ENCODE measurements at places on chromosomes 11 and 22.

GRCh38 chr11:4626207-4627099 is 10.8 kb upstream of the OR51D1 start:
- no peak overlapping the region for H3K4me3 ChIP-seq
- no peaks in the 10 kb centered on the region for H3K27me3 ChIP-seq
- no peaks in the 10 kb centered on the region for H3K36me3 ChIP-seq
- H3K4me1 ChIP-seq = no peaks in the 10 kb centered on the region
- DNase-seq = peak; percentile 92
- H3K27ac ChIP-seq = no peak overlapping the region

- no peaks in the 10 kb centered on the region for H3K4me1 ChIP-seq
- no peak overlapping the region for H3K27ac ChIP-seq
- H3K27me3 ChIP-seq = no peaks in the 10 kb centered on the region
- H3K4me3 ChIP-seq = no peak overlapping the region
- no peaks in the 10 kb centered on the region for H3K36me3 ChIP-seq
These were observed 84.8 kb upstream of the ZBED5 start for GRCh38 chr11:10942620-10943019.

GRCh38 chr11:66011785-66012303 is at the start of gene CST6:
TSS of gene CST6 (plus strand) at chr11:66012008. CDS start at chr11:66012045, 37 bp downstream.
- H3K27ac ChIP-seq = no peak within 1 kb of the TSS
- H3K36me3 ChIP-seq = no peaks in the 10 kb centered on the region
- no peak for DNase-seq
- H3K4me3 ChIP-seq = no peak within 1 kb of the TSS

GRCh38 chr11:7639643-7640025 is 33.7 kb downstream of the CYB5R2 start:
- no peak for DNase-seq
- no peaks in the 10 kb centered on the region for H3K27me3 ChIP-seq
- H3K4me1 ChIP-seq = peaks cover 4% of the 10 kb centered on the region
- H3K36me3 ChIP-seq = no peaks in the 10 kb centered on the region

GRCh38 chr11:58898106-58898505 is 41.2 kb upstream of the GLYATL1 start:
- H3K27ac ChIP-seq = no peak overlapping the region
- no peaks in the 10 kb centered on the region for H3K36me3 ChIP-seq
- DNase-seq = no peak
- no peak overlapping the region for H3K4me3 ChIP-seq
- H3K27me3 ChIP-seq = no peaks in the 10 kb centered on the region

- H3K4me3 ChIP-seq = no peak overlapping the region
- H3K4me1 ChIP-seq = no peaks in the 10 kb centered on the region
- no peak for DNase-seq
- H3K36me3 ChIP-seq = no peaks in the 10 kb centered on the region
- H3K27me3 ChIP-seq = no peaks in the 10 kb centered on the region
- no peak overlapping the region for H3K27ac ChIP-seq
These were observed 139.9 kb upstream of the NARS2 start for GRCh38 chr11:78714539-78714938.

- H3K27ac ChIP-seq = no peak overlapping the region
- H3K36me3 ChIP-seq = no peaks in the 10 kb centered on the region
- no peak for DNase-seq
- peaks cover 4% of the 10 kb centered on the region for H3K4me1 ChIP-seq
These were observed 52.0 kb upstream of the PRSS23 start for GRCh38 chr11:86748296-86748695.

DNA sequence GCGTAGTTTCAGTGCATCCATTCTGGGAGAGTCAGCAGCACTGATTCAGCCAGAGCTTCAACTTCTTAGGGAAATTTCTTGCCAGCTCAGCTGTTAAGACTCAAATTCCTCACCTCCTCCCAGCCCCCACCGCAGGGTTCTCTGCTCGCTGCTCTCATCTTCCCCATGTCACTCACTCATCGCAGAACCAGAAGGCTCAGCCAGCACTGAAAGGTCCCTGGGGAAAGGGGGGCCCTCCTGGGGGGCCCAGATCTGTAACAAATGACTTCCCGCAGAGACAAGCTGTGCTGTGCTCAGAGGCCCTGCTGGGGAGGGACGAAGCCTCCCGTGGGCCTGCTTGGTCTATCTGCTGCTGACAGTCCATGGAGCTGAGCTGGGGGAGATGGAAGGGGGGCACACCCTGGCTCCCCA is 220.6 kb downstream of the NTM start:
- no peak overlapping the region for H3K4me3 ChIP-seq
- peak; percentile 19 for DNase-seq
- H3K27me3 ChIP-seq = peaks cover 7% of the 10 kb centered on the region
- H3K4me1 ChIP-seq = peaks cover 16% of the 10 kb centered on the region
- no peak overlapping the region for H3K27ac ChIP-seq

DNA sequence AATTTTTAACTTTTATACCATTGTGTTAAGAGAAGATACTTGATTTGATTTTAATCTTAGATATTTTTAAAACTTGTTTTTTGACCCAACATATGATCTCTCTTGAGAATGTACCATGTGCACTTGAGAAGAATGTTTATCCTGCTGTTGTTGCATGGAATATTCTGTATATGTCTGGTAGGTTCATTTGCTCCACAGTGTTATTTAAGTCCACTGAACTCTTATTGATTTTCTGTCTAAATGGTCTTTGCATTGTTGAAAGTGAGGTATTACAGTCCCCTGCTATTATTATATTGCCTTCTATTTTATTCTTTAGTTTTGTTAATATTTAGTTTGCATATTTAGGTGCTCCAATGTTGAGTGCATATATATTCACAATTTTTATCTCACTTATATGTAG is 397.3 kb upstream of the CCDC179 start:
- H3K36me3 ChIP-seq = no peaks in the 10 kb centered on the region
- H3K27me3 ChIP-seq = no peaks in the 10 kb centered on the region

DNA sequence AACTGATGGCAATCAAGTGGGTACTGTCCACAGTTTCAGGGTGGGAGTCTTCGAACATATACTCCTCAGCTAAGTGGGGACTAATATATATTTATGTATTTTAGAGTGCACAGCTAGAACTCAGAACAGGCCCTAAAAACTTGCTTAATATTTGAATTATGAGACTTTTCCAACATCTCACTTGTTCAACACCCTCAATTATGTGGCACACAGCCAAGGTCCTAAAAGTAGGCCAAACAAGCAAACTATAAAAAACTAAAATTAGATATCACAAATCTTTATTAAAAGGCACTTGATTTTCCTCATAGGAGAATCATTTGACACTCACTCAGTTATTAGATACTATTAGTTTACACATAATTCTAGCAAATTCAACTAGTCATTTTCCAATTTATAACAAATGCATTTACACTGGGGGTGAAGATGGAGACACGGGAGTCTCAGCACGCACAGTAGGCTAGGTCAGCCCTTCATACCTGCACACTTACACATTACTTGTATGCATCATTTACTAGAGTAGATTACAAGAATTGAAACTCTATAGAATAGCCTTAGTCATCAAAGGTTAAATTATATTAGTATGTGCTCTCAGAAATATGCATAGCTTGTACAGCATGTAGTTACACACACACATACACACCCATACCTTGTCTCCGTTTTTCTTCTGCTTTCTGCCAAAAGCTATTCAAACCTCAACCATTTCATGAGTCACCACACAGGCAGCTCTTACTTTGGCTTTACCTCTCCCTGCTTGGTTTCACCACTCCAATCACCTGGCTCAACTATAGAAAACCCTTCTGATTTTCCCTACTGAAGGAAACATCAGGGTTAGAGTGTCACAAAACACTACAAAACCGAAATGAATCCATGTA is 171.5 kb downstream of the SBF2 start:
- H3K4me3 ChIP-seq = no peak overlapping the region
- no peaks in the 10 kb centered on the region for H3K27me3 ChIP-seq
- H3K4me1 ChIP-seq = no peaks in the 10 kb centered on the region
- H3K36me3 ChIP-seq = no peaks in the 10 kb centered on the region

- H3K4me1 ChIP-seq = no peaks in the 10 kb centered on the region
- no peak for DNase-seq
- H3K4me3 ChIP-seq = no peak overlapping the region
- no peaks in the 10 kb centered on the region for H3K36me3 ChIP-seq
- no peak overlapping the region for H3K27ac ChIP-seq
These were observed 125.5 kb downstream of the FBXO7 start for GRCh38 chr22:32600147-32600546.

DNA sequence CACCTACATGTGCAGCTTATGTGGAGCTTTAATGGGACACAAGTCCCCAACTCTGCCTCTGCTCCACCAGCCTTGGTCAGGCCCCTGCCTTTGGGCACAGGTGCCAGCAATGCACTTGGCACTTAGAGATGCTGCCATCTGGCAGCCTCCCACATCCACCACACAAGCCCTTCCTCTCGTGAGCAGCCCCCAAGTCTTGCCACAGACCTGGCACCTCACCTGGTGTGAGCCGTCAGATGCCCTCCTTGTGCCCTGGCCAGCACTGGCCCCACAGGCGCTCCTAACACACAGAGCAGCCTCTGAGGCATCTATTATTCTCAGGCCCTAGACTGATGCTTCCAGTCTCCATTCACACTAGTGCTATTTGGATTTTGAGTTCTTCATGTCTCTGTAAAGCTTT is 24.5 kb upstream of the SERPIND1 start:
- H3K4me1 ChIP-seq = no peaks in the 10 kb centered on the region
- no peak overlapping the region for H3K4me3 ChIP-seq
- no peaks in the 10 kb centered on the region for H3K27me3 ChIP-seq
- no peak for DNase-seq

DNA sequence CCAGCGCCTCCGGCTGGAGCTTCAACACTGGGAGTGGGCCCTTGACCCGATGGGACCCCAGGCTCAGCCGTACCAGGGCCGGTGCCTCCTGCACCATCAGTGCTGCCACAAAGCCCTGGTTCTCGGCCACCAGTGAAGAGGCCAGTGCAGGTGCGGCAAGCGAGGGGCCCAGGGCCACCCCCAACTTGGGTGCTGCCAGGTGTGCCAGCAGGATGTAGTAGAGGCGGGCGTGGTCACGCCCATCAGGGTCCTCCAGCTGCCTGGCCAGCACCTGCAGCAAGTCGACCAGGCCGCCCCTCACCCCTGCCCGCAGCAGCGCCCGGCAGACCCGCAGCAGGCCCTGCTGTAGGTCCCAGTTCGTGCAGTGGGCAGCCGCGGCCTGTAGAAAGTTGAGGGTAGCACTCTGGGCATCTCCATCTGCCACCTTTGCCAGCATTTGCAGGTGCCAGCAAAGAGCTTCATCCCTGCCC is 2.3 kb downstream of the AP5B1 start:
- DNase-seq = peak; percentile 3
- peaks cover 21% of the 10 kb centered on the region for H3K4me1 ChIP-seq
- H3K4me3 ChIP-seq = no peak overlapping the region

DNA sequence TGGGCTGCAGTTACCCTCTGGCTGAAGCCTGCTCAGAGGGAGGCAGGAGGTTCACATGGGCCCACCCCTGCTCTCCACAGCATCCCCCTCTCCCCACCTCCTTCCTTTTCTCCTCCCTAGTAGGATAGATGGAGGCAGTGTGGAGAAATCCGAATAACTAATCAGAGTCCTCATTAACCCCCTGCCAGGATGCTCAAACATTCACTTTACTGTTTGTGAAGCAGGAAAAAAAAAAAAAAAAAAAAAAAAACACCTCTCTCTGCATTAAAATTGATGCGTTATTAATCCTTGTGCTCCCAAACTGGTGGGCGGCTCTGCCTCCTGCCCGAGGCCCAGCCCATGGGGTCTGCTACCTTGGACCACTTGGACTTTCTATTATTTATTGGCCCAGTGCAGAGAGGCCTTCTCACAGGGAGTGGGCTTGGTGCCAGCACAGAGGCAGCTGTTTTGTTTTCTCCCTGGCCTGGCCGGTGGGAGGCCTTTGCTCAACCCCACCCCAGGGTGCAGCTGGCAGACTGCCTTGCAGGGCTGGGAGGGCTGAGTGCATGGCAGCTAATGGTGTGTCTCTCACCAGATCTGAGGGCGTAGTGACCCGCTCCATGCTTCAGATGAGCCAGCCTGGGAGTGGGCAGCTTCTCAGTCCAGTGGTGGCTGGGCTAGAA is 150.7 kb downstream of the PKNOX2 start:
- DNase-seq = no peak
- H3K27me3 ChIP-seq = no peaks in the 10 kb centered on the region
- H3K4me1 ChIP-seq = no peaks in the 10 kb centered on the region
- H3K27ac ChIP-seq = no peak overlapping the region
- H3K36me3 ChIP-seq = no peaks in the 10 kb centered on the region

GRCh38 chr22:36737776-36738175 is 34.2 kb upstream of the CACNG2 start:
- no peaks in the 10 kb centered on the region for H3K36me3 ChIP-seq
- H3K27ac ChIP-seq = no peak overlapping the region
- no peak overlapping the region for H3K4me3 ChIP-seq

DNA sequence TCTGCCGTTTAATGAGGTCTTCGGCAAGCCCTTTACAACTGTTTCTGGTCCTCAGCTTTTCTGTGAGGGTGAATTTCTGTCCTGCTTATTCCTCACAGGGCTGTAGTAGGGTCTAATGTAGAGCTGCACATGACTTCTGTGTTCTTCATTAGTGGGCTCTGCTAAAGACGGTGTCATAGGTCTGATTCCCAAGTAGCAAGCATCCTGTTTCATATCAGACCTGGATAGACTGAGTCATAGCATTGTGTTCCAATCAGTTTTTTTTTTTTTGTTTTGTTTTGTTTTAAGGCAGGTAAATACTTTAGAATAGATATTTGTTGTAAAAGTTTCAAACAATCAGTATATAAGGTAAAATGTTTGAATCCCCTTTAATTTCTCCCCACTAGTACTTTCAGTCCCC is 35.4 kb downstream of the BIRC2 start:
- H3K27ac ChIP-seq = no peak overlapping the region
- no peak overlapping the region for H3K4me3 ChIP-seq
- no peaks in the 10 kb centered on the region for H3K36me3 ChIP-seq
- no peaks in the 10 kb centered on the region for H3K27me3 ChIP-seq

DNA sequence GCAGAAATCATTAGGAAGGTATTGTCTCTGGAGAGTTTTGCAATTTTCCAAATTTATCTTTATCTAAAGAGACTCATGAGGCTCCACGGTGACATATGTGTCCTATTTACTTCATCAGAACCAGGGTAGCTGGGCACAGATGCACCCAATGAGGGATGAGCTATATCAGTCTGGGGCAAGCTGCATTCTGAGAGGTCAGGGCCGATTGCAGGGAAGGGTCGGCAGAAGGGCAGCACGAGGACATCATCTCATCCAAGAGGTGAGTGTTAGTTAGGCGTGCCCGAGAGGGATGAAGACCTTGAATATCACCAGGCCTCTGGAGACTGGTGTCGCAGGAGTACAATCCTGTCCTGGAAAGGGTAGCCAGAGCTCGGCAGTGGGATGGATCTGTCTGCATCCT is 41.0 kb upstream of the SPON1 start:
- no peaks in the 10 kb centered on the region for H3K27me3 ChIP-seq
- peaks cover 7% of the 10 kb centered on the region for H3K4me1 ChIP-seq
- no peak for DNase-seq
- no peak overlapping the region for H3K27ac ChIP-seq
